ENCODE measurements at places on chromosomes 2 and 18.

DNA sequence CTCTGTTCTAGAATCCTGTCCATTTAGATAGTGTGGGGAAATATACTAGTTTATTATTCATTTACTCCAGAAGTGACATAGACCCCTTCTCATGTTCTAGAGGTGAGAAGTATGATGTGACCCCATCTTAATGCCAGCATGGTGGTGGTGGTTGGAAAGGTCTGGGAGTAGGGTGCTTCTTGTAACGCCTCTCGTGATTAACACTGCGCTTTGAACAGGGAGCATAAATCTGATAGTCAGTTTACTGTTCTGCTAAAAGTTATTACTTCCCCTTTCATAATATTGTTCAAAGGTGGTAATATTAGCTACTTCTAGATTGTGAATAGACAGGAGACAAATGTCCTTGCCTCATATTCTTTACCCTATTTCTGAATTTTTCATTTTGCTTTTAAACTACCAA is 35.6 kb downstream of the EHBP1 start:
- DNase-seq: no peak

DNA sequence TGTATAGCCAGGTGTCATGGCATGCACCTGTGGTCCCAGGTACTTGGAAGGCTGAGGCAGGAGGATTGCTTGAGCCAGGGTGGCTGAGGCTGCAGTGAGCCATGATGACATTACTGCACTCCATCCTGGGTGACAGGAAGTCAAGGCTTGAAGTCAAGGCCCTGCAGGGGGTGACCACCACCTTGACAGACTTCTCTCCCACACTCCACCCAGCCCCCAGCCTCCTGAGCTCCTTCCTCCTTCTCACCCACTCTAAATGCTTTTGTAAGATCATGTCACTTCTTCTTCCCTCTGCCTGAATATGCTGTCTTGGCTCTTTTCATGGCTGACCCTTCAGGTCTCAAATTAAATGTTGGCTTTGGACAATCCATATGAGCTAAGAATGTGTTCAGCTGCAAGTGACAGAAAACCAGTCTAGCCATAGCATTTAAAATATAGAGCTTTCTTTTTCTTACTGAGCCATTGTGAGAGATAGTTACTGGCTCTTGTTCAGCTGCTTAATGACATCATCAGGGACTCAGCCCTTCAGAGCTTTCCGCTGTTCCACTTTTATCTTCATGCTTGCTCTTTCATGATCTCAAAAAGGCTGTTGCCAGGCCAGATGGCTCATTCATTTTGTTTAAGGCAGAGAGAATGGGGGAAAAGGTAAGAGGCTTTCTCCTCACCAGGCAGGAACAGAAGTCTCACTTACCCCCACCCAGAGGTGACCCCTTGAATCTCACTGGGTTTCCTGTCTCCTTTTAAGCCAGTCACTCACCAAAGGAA is 36.7 kb upstream of the TTC39C start:
- no peak for DNase-seq

DNA sequence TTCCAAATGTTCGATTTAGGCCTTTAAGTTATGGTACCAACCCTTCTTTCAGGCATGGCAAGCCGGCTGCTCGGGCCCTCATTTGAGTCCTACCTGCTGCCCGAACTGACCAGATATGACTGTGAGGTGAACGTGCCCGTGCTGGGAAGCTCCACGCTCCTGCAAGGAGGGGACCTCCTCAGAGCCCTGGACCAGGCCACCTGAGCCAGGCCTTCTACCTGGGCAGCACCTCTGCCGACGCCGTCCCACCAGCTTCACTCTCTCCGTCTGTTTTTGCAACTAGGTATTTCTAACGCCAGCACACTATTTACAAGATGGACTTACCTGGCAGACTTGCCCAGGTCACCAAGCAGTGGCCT is 87.2 kb downstream of the EPAS1 start:
- DNase-seq: no peak

DNA sequence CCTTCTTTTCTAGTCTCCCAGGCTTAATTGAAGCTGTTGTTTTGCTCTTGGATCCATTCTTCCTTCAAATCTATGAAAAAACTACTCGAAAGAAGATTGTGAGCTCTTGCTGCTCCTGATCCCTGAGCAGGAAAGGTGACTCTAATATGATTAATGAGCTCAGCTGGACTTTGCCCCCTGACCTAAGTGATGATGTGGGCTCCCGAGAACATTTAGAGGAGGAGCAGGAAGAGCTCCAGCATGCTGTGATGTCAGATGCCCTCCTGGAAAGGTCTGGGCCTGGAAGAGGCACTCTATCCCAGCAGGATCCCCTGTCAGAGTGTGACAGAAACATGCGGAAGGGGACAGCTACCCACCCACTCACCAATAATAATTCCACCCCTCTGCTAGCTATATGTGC is 117.9 kb upstream of the PELI1 start:
- no peak for DNase-seq

DNA sequence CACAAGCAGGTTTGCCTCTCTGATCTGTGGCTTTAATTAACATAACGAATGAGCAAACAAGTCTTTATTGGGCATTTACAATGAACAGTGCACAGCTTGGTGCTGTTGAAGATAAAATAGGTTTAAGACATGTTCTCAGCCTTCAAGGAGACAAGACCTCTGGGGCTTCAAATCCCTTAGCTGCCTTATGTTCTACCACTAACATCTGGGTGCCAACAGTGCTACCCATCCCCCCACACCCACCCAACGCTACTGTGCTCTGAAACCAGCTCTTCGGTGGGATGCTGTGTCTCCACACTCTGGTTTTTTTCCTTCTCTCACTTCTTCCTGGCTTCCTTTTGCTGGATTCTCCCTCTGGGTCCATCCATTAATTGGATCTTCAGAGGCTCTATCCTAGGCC is 14.1 kb upstream of the B3GNT2 start:
- DNase-seq: no peak

DNA sequence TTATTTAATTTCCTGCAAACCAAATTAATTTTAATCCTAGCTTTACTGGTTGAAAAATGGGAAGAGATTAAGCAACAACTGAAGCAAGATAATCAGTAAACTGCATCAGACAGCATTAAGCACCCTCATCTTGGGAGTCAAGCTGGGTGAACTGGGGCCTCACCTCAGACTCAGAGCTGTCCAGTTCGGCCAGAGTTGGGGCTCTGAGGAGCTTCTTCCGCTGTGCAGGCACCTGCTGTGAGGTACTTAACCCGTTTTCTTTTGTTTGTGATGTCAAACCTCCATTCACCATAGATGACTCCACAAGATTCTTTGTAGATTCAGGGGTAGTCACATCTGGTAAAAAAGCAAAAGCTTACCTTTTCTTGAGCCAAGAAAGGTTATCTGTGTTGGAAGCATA is 71.8 kb downstream of the PRELID3A start:
- DNase-seq: no peak

- DNase-seq: no peak
Measured at GRCh38 chr18:7770908-7771307, 203.8 kb downstream of the PTPRM start.

DNA sequence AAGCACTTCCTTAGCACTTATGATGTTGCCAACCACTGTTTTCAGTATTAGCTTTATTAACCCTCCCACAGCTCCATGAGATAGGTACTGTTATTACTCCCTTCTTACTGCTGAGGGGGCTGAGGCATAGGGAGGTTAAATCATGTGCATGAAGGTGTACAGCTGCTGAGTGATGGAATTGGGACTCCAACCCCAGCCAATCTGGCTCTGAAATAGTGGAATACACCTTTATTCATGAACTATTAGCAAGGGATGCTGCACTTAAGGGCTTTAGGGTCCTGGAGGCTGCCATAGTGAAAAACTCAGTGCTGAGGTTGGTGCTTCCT is 19.2 kb downstream of the SMARCAL1 start:
- peak; percentile 54 for DNase-seq

DNA sequence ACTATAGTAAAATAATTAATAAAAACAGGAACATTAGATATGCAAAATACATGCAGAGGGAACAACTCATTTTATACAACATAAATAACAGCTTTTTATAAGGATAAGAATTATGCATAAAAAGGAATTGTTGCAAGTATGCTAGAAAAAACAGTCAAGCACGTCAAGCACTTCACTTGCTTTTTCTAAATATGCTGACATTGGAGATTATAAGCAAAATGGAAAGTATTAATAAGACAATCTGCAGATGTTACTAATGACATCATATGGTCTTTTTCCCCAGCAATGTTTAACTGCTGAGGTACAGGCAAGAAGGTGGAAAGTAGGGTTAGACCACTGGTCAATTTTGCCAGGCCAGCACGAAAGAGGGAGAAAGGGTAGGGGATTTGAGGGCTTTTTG is 111.7 kb downstream of the HIBCH start:
- no peak for DNase-seq

DNA sequence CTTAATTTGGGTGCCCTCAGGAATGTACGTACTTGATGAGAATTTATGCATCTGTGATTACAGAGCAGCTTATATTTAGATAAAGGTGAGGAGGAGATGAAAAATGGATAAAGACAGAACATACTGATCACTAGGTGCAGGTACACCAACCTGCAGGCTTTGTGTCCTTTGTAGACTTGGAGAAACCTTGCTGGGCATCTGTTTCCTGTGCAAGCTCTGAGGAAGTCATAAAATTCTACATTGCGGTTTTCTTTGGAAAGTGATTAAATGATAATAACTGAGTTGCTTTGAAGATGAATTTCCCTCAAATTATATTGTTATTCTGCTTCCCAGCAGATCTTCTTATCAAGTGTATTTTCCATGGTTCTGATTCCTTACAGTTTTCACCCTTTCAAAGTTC is 7.7 kb downstream of the RAB27B start:
- no peak for DNase-seq

DNA sequence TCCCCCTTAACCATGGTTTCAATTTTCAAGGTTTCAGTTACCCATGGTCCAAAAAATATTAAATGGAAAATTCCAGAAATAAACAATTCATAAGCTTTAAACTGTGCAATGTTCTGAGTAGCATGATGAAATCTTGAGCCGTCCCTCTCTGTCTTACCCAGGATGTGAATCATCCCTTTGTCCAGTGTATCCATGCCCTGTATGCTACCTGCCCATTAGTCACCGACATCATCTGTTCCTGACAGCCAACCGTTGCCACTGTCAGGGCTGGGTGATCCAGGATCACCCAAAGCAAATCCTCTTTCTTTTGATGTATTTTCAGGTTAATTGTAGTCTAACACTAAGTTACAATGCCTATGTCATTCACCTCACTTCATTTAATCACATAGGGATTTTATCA is 15.7 kb upstream of the OLA1 start:
- DNase-seq: no peak

DNA sequence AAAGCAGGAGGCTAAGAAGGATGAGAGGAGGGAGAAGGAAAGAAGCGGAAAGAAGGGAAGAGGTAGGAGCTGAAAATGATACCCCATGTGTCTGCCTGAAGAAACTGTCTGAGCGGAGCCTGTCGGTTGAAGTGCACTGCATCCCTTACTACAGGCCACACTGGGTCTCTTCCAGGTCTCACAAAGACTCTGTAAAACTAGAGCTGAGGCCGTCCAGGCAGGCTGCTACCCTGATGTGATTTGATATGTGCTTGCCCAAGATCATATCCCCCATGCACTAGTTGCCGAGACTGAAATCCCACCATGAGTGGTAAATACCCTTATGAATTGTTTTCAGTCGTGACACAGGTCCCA is 134.4 kb downstream of the MAIP1 start:
- no peak for DNase-seq
